Ecto neural progenitor cell (in vitro differentiated cells): ENCODE measurements at places on chromosomes 3 and 15.
A peak's percentile ranks its signal among the peaks of the same experiment; 100 is the strongest.

- DNase-seq = no peak
Observed at GRCh38 chr15:46420990-46421389, 786.2 kb downstream of the SQOR start.

GRCh38 chr3:58055314-58055713, 47.1 kb downstream of the FLNB start:
- no peak for DNase-seq

GRCh38 chr3:171354049-171354705, 106.0 kb downstream of the TNIK start:
- no peak for DNase-seq

DNA sequence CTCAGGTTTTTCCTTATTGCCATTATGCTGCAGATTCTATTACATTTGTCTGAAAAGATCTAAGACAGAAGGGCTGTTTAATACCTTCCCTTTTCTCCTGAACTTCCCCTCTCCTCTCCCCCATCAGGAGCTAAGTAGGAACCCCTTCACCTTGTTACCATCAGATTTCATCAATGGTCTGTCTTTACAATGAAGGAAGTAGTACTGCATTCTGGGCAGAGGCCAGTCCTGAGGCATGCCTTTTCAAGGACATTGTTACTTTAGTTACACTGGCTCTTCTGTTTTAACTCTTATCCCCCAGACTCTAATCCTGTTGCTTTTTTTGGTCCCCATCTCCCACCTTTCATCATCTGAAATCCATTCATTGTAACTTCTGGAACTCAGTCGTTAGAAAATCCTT, 8.1 kb downstream of the CTNNB1 start:
- no peak for DNase-seq

DNA sequence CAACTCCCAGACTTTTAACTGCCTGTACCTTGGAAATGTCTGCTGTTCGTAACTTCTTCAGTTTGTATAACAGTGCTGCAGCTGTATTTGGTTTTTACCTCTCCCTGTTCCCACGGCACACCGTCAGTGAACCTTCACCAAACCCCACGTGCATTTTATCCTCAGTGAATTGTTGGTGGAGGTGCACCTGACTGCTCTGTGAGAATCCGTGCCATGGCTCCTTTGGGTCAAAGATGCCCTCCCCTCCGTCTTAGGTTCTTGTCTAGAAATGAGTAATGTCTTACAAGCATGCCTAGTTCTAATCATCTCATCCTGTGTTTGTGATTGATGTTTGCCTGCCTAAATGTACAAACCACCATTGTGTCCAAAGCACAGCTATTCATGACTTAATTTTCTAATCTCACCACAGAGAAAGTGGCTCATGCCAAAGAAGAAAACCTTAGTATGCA, 28.2 kb downstream of the TPM1 start:
- DNase-seq = no peak

DNA sequence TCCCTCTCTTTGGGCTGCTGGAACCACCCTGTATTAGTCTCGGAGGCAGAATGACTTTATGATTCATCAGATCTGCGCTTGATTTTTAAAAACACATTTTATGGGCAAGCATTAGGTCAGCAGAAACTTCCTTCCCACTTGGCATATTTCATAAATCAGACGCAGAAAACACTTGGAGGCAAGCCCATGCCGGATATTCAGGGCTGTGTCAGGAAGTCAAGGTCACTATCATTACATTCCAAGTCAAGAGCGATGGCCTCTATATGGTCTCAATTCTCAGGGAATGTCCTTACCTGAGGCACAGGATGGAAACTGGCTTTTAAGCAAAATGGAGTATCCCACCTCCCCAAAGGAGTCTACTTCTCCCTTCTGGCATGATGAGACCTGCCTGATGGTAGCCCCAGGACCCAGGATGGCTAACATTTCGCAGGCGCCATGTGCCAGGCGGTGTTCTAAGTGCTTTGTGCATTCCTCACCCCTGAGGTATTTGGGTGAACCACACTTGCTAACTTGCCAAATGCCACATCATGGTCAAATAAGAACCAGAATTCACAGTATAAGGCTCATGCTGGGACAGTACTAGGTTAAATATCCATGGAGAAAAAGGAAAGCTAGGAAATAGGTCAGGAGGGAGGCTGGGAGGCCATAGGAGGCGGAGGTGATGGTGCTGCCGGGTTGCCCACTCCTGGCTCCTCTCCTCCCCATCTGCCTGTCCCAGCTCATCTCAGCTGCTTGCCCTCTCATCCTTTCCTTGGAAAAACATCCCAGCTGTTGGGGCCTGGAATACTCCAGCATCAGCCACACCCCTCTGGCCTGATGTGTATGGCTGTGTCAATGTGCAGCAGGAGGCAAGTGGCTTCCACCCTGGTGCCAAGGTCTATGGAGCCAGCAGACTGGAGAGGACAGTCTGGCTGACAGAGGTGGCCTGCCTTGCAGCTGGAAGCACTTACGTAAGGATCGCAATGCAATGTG, 18.8 kb downstream of the BCL2L10 start:
- no peak for DNase-seq

DNA sequence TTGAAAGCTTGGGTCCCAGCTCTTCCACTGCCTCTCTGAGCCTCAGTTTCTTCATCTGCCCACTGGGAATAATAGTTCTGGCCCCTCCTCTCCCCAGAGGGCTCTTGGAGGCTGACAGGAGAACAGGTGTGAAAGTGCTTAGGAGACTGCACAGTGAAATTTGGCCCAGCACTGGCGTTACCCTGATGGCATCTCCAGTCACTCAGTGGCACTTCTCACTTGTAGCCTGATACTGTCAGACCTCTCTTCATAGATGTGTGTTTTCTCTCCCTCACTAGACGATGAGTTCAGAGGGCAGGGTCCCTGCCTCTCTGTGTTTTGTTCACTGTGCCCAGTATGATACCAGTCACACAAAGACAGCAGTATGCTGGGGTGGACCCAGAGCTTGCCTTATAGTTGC, 22.2 kb upstream of the IGDCC3 start:
- DNase-seq = no peak

- no peak for DNase-seq
Observed at GRCh38 chr15:101258238-101259144, 6.6 kb upstream of the CHSY1 start.

GRCh38 chr3:19384868-19385267, 236.6 kb downstream of the KCNH8 start:
- no peak for DNase-seq

GRCh38 chr3:50658416-50658815, 16.3 kb upstream of the DOCK3 start:
- DNase-seq = no peak

GRCh38 chr3:35393901-35394799, 245.2 kb upstream of the ARPP21 start:
- DNase-seq = no peak

- no peak for DNase-seq
Observed at GRCh38 chr15:73320619-73321180, 48.1 kb downstream of the HCN4 start.

DNA sequence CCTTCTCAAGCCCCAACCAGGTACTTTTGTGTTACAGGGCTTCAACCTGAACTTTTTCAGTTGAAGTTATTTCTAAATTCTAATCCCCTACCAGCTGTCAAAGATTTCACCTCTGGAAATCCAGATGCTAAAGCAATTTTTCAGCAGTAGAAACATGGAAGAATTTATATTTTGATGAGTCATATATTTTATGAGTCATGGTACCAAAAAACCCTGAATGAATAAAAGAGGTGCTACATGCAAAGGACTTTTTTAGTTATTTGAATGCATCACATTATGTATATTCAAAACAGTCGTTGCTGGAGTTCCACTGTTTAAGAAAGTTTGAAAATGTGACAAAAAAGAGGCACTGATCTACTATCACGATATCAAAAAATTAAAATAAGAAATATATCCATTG, 96.0 kb upstream of the ZNF385D start:
- no peak for DNase-seq

DNA sequence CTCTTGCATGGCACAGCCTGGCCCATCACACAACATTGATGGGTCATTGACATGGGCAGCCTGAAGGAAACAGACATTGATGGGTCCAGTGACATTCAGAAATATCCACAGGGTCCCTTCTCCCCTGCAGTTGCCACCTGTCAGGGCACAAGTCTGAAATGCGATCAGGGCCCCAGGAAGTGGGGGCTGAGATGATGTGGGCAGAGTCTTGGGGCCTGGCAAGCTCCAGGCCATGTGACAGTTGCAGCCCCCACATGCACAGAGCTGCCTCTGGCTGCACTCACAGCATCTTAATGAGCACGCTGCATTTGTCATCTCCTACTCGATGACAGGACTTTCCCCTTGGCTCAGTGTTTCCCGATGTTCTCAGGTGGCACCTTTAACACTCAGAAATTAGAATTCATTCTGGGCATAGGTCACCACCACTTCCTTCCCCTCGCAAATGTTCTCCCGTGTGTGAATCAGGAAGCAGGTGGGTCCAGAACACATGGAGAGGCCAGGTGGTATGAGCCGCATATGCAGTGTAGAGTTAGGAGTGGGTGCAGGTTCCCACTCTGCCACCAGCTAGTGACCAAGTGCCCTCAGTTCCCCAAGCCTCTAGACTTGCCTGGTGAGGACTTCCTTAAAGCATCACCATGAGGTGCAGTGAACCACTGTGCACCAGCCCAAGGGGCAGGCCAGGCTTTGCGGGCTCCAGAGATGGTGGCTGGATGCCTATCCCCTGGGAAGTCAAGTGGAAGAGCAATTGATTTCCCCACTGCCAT, 1.6 kb upstream of the TXNRD3 start:
- DNase-seq = no peak

GRCh38 chr3:119207512-119207875, 33.2 kb downstream of the B4GALT4 start:
- no peak for DNase-seq

DNA sequence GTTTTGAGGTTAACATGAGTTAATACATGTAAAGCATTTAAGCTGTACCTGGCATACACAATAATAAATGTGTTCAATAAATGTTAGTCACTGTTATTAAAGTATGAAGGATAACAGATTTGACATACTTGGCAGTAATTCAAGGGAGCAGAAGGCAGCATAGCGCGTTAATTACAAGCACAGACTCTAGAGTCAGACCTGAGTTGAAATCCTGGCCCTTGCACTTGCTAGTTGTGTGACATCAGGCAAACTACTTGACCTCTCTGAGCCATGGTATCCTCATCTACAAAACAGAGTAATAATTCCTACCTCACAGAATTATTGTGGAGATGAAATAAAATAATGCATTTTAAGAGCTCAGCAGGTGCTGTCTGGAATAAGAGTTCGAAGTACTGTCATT, 5.4 kb downstream of the IFT122 start:
- DNase-seq = no peak

GRCh38 chr3:61748288-61748687, 186.9 kb downstream of the PTPRG start:
- no peak for DNase-seq

DNA sequence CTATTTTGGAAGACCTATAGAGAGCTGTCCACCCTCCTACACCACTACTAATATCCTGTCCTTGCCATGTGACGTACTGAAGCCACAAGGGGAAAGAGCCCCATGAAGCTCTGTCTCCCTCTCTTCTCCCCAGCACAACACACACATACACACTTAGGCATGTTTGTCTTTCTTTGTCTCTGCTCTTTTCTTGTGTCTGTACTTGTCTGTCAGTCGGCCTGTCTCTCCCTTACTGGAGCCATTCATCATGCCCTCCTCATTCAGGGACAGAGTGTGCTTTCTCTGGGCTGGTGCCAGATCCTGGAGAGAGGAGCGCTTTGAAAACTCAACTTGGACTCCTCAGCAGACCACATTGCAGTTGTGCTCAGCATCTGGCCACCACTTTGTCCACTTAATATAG, 47.6 kb downstream of the PSMD6 start:
- DNase-seq = no peak

GRCh38 chr3:481680-482079, 285.1 kb downstream of the CHL1 start:
- no peak for DNase-seq

DNA sequence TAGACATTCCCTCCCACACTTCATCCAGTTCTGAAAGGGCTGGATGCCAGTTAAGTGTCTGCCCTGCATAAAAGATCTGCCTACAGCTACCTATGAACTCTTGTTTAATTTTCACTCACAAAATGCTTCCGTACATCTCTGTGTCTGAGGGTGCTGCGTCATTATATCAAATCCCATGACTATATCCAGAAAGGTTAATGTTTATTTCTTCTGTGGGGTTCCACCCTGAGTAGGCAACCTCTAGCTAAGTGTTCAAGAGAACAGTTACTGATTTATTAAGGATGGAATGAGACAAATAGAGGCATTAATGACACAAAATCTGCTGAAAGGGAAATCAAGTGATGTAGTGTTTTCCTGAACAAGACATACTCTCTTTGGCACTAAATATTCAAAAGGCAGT, 220.2 kb downstream of the MTHFS start:
- DNase-seq = no peak

DNA sequence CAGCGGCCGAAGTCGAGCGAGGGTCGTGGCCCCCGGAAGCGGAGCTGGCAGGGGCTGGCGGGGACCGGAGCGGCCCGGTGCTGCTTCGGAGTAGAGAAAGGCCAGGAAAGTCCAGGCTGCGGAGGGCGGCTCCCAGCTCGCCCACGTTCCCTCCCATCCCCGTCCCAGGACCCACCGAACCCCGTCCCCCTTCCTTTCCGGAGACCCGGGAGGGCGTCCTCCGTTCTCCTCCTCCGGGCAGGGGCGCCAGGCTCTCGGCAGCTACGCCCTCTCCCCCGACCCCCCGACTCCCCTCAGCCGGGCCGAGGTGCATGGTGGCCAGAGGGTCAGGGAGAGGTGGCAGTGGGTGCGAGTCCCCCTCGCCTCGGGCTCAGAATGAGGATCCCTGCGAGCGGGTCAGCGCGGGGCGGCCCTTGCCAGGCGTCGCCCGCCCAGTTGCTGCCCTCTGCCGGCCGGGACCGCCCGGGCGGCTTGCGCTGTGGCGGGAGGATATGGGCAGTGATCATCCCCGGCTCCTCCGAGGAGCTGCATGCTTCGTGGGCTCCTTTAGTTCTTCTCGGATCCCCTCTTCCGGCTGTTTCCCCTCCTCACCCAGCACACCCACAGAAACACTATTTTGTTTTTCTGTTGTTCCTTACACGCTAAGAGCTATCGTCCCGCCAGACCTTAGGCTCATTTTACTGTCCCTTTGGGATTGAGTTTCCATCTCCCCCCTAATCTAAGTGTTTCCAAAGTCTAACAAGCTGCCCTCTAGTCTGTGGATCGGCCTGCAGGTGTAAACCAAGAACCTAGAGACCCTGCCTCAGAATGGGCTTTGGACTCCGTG, 744 bp upstream of the ALDH1A2 start:
- peak; percentile 84 for DNase-seq

- no peak for DNase-seq
Observed at GRCh38 chr15:89877083-89877425, 16.7 kb downstream of the AP3S2 start.
